ENCODE measurements at places on chromosomes 16 and 17.

GRCh38 chr16:88343271-88343791 lies 39.4 kb upstream of the ZNF469 start:
- no peak for DNase-seq

GRCh38 chr17:48592057-48592514 lies 1.5 kb downstream of the HOXB5 start:
- DNase-seq = peak; percentile 18

GRCh38 chr17:76014925-76015261 lies 12.2 kb downstream of the EVPL start:
- no peak for DNase-seq

GRCh38 chr17:68437979-68438822 lies 19.1 kb downstream of the WIPI1 start:
- peak; percentile 5 for DNase-seq

DNA sequence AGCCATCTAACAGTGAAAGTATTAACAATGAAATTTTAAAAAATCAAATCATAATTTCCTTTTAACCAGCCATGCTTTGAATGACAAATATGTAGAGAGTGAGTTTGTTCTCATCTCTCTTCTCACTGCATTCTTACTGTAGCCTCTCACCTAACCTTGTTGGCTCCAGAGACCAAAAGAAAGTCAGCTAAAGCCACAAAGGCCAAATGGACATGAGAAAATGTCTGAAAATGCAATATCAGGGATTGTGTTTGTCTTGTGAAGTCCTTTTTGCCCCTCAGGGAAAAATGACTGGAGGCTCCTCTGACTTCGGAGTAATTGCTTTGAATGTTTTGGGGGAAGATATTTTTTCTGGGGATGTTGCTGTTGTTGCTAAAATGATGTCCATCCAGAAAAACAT lies 166.3 kb downstream of the SLC39A11 start:
- DNase-seq = no peak

DNA sequence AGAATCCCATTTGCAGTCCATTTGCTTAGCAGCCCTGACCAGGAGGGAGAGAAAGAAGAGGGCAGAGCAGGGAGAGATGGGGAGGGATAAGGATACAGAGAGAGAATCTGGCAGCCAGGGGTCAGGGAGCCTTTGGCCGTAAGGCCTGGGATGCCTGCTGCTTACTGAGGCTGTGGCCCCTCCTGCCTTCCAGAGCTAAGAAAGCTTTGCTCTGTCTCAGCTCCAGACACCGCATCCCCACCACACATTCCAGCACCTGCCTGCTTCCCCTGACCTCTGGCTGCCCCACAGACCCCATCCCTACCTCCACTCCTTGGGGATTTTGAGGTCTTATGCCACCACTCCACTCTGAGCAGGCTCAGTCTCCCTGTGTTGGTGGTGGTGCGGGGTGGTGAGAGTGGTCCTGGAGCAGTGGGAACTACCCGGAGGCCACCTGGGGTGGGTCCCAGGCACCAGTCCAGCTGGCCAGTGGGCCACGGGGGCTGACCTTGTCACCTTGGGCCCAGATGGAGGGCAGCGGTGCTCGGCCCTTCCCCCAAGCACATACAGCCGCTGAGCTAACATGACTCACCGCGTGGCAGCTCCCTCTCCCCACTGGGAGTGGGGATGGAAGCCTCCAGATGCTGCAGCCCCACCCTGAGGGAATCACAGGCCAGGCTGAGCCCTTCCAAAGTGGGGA lies 58.3 kb downstream of the RAI1 start:
- DNase-seq = peak; percentile 40

- DNase-seq = no peak
Measured at GRCh38 chr16:5333126-5333525, 235.5 kb upstream of the EEF2KMT start.

- DNase-seq = no peak
Measured at GRCh38 chr16:61676740-61677139, 359.5 kb downstream of the CDH8 start.

DNA sequence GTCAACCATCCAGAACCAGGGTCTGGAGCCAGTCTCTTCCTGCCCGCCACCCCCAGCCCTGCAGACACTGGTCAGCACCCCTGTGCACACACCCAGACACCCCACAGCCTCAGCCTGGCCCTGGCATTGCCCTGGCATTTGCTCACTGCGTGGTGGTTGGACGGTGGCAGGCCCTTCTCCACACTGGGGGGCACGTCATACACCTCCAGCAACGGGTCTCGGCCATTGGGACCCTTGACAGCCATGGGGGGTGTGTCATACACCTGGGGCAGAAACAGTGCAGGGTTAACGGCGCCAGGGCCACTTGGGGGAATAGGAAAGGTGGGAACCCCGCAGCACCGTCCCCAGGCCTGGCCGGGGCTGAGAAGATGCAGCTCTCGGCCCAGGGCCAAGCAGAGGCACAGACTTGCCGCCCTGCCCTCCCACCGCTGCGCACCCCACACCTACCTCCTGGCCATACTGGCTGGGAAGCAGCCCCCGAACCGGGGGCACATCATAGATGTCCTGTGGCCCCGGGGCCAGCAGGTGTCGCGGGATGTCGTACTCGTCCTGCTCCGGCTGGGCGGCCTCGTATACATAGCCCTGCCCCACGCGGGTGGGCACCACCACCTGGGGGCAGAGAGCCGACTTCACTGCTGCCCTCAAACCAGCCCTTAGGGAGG lies 14.6 kb downstream of the BCAR1 start:
- peak; percentile 17 for DNase-seq

GRCh38 chr16:58187092-58187491 lies 10.8 kb downstream of the CSNK2A2 start:
- DNase-seq = no peak

GRCh38 chr17:64426596-64426995 lies 22.3 kb upstream of the MILR1 start:
- no peak for DNase-seq

- DNase-seq = no peak
Measured at GRCh38 chr16:66920299-66920590, 1.6 kb upstream of the CDH16 start.

GRCh38 chr17:79159926-79160325 lies 85.3 kb downstream of the ENGASE start:
- DNase-seq = no peak

- no peak for DNase-seq
Measured at GRCh38 chr17:4815043-4815675, 8.2 kb downstream of the PLD2 start.

GRCh38 chr17:75219815-75220214 lies 14.3 kb downstream of the NUP85 start:
- no peak for DNase-seq

All from C1 segment of cervical spinal cord (tissue), 14 donors.